ENCODE measurements at places on chromosomes 3 and 15. TPM values are rescaled to one million over a fixed set of nuclear protein-coding genes. Genes with fewer than 3 reads are reported as not detected.

The MAP3K13 gene
- polyA plus RNA-seq = 56.1 TPM

DNA sequence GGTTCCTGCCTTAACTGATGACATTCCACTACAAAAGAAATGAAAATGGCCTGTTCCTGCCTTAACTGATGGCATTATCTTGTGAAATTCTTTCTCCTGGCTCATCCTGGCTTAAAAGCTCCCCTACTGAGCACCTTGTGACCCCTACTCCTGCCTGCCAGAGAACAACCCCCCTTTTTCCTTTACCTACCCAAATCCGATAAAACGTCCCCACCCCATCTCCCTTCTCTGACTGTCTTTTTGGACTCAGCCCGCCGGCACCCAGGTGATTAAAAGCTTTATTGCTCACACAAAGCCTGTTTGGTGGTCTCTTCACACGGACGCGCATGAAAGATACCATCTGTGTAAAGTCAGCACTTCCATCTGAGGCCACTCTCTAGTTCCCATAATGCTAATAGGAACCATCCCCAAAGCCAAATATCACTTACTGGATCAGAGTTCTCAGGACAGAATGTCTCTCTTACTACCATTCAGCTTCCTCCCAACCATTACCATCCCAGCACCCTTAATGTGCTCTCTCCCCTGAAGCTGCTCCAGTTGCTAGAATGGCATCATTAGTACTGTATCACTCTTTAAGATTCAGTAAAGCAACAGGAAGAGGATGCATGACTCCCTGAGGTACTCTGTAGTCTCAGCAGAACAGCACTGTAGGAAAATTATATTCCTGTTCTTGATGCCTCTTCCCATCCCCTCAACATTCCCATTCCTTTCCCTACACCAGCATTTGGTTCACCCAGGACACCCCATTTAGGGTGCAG lies 2.3 kb upstream of the HRG start:
- no peak for DNase-seq

GRCh38 chr3:171829841-171830517 lies 13.2 kb upstream of the TMEM212 start:
- DNase-seq = no peak

- no peak for DNase-seq
Observed at GRCh38 chr15:61393949-61394348, 164.8 kb upstream of the RORA start.

GRCh38 chr3:194573680-194574437 lies 59.4 kb downstream of the TMEM44 start:
- DNase-seq = peak; percentile 49

- DNase-seq = no peak
Observed at GRCh38 chr3:69535613-69536012, 149.7 kb upstream of the FRMD4B start.

All from left kidney (tissue), 8 donors.